ENCODE measurements at places on chromosomes 1 and 21.

- DNase-seq, result no peak
These were observed 12.1 kb downstream of the TTC34 start for GRCh38 chr1:2789164-2789985.

DNA sequence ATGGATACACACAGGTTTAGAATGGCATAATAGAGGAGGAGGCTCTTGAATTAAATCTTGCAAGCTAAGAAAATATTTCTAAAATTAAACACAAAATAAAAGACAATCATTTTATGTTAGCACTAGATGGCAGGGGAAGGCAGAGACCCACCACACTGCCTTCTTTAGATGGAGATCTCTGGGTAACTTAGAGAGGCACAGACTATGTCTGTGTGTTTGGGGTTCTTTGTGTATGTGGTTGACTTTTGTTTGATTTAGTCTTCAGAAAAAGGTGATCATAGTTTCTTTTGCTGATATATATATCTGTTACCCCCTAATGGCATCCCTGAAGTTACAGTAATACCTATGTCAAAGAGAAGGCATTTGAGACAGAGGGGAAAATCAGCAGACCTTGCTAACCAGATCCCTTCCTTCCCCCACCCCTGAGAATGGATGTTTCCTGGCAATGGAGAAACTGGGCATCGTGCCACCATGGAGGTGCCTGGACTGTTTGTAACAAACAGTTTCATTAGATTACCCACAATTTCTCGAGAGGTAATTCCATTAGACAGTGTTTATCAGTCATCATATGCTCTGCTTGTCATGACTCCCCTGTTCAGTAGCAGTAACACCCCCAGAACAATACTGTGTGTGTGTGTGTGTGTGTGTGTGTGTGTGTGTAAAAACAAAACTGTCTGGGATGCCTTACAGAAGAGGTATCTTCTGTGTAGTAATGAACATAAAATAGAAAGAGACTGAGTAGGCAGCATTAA, 228.3 kb upstream of the DEPDC1 start:
- DNase-seq, result no peak

DNA sequence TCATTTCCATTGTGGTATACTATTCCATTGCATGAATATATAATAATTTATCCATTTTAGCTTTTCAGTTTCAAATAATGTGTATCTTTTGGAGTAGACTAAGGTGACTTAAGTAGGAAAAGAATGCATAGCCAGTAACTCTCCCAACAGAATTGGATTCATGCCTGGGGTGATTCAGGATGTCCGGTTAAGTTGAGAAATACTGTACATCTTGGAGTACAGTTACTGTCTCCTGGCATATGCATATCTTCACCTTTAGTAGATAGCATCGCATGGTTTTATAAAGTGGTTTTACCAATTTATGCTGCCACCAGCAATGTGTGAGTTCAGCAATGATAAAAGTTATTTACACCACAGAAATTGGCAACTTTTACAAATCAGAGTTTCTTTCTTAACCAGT, 18.6 kb upstream of the SLC6A9 start:
- no peak for DNase-seq

GRCh38 chr1:155977690-155978324, 540 bp downstream of the ARHGEF2 start:
- DNase-seq, result peak; percentile 78

- no peak for DNase-seq
These were observed 27.9 kb upstream of the ERRFI1 start for GRCh38 chr1:8053878-8054567.

DNA sequence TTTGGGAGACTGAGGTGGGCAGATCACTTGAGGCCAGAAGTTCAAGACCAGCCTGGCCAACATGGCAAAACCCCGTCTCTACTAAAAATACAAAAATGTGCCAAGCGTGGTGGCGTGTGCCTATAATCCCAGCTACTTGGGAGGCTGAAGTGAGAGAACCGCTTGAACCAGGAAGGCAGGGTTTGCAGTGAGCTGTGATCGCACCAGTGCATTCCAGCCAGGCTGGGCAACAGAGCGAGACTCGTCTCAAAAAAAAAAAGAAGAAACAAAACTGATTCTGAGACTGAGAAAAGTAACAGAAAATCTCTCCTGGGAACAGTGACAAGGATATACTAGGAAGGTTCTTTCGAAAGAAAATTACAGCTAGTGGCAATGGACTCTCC, 20.9 kb downstream of the USP48 start:
- no peak for DNase-seq

DNA sequence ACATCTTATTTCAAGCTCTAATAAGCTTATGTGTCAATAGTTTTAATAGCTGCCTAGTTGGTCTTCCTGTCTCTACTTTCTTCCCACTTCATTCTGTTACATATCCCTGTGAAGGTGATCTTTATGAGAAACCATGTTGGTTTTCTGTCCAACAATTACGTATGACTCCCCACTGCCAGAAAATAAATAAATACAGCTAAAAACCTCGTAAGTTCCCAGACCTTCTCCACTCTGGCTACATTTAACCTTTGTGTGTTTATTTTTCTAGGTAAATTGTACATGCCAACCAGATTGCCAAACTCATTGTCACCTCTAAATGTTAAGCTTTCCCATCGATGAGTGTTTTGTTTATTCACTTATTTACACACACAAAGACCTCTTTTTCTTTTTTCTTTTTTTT, 147.2 kb downstream of the CRB1 start:
- no peak for DNase-seq

- no peak for DNase-seq
These were observed 7.3 kb upstream of the FAM78B start for GRCh38 chr1:166174108-166174507.

GRCh38 chr1:15939181-15940109, 36.5 kb downstream of the ZBTB17 start:
- DNase-seq, result no peak

DNA sequence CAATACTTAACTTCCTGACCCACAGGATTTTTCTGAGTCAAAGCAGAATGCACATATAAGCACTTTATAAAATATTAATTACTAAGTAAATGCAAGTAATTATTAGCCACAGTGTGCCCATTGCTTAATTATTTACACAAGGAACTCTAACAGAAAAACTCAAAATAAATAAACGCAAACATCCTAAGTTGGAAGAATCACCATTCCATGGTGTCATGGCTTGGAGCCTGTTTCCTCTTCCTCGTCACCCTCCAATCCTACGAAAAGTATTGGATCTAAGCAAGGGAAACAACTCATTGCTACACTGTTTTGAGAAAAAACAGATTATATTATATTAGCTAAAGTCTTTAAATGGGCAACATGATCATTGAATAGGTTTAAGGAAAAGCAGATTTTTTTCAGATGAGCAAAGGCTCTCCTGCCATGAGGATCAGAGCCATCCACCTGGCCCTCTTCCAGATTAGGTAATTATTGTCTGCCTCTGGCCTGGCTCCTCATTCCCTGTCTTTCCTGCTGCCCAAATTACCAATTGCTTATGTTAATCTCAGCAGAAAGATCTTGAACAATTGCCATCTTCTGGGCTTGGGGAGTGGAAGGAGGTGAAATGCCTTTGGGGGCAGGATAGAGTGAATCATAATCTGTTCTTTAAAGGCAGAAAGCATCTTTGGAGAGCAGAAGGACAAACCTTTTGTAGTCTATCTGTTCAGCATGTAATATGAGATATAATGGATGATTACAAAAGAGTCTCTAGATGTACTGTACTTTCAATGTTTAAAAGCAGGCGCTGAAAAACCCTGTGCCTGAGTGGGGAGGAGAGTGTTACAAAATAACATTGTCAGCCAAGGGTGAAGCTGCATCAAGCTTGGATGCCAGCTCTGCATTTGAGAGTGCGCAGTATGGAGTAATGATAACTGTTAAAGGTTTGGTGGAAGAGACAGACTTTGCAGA, 121.2 kb downstream of the DUSP10 start:
- DNase-seq, result no peak

DNA sequence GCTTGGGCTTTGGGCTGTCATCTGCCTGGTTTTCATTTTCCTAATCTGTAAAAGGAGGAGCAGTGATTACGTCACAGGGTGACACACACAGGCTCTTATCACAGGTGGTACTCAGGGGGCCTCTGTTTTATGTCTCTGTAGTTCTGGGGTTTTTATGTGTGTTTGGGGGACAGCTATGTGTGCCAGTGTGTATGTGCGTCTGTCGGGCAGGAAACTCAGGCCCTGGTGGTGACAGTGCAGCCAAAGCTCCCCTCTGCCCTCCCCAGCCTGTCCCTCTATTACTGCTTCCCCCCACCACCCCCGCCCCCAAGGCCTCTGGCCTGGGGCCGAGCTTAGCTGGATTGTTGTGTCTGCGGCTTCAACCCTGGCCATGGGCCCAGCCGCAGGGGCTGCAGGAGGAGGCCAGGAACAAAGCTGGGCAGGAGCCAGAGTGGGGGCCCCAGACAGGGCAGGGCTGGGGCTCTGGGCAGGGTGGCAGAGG, 13.3 kb downstream of the MFAP2 start:
- no peak for DNase-seq

- peak; percentile 13 for DNase-seq
These were observed 51.3 kb upstream of the GFI1 start for GRCh38 chr1:92538048-92538412.
